ENCODE measurements at places on chromosomes 7 and 10.

- no peaks in the 10 kb centered on the region for H3K27me3 ChIP-seq
- H3K4me1 ChIP-seq: peaks cover 28% of the 10 kb centered on the region
- peaks cover 12% of the 10 kb centered on the region for H3K36me3 ChIP-seq
- H3K4me3 ChIP-seq: no peak overlapping the region
- no peak for DNase-seq
These were observed 69.7 kb upstream of the AQP1 start for GRCh38 chr7:30841801-30842541.

- H3K27me3 ChIP-seq: no peaks in the 10 kb centered on the region
- H3K4me1 ChIP-seq: peaks cover 15% of the 10 kb centered on the region
- no peak for DNase-seq
- H3K27ac ChIP-seq: no peak overlapping the region
- H3K36me3 ChIP-seq: no peaks in the 10 kb centered on the region
These were observed 6.3 kb downstream of the HECTD2 start for GRCh38 chr10:91416339-91416855.

- DNase-seq: no peak
- no peaks in the 10 kb centered on the region for H3K27me3 ChIP-seq
- H3K4me1 ChIP-seq: peaks cover 6% of the 10 kb centered on the region
- H3K4me3 ChIP-seq: no peak overlapping the region
- peaks cover 38% of the 10 kb centered on the region for H3K36me3 ChIP-seq
These were observed 56.3 kb downstream of the CACUL1 start for GRCh38 chr10:118698421-118698820.

DNA sequence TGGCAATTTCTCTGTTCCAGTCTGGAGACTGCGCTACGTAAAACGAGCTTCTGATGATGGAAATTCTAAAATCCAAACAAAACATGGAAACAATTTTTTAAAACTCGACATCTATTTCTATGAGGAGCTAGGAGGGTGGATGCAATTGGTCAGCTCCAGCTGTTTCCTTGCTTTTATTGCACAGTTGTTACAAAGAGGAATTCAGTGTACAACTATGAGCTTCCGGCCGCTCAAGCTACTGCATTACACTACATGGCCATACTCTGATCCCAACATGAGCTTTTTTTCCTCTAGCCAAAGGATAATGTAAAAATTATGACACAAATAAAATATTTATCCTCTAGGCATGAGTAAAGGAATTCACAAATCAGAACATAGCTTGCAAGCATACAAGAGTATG lies 403.1 kb upstream of the C7orf33 start:
- peaks cover 9% of the 10 kb centered on the region for H3K4me1 ChIP-seq
- no peaks in the 10 kb centered on the region for H3K36me3 ChIP-seq
- peaks cover 8% of the 10 kb centered on the region for H3K27me3 ChIP-seq
- H3K4me3 ChIP-seq: no peak overlapping the region
- DNase-seq: no peak
- H3K27ac ChIP-seq: no peak overlapping the region

DNA sequence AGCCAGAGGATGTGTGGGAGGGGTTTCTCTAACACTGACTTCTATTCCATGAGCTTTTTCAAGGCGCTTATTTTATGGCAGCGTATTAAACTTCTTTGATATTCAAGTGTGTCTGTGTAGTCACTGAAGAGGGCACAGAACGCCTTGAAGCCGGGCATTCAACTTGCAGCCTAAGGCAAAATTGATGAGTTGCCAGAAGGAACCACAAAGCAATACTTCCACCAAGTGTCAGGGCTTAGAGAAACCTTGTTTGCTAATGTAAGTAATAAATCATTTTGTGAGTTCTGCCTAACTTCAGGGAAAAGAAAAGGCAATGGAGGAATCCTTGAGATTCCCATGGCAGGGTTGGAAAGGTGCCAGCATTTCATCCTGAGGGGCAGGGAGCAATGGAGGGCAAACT lies 163.8 kb downstream of the LCOR start:
- peaks cover 23% of the 10 kb centered on the region for H3K4me1 ChIP-seq
- DNase-seq: no peak
- peak overlapping the region; percentile 43 for H3K27ac ChIP-seq
- no peaks in the 10 kb centered on the region for H3K36me3 ChIP-seq
- no peak overlapping the region for H3K4me3 ChIP-seq

GRCh38 chr10:67819768-67820204 lies 18.2 kb downstream of the DNAJC12 start:
- H3K4me1 ChIP-seq: no peaks in the 10 kb centered on the region
- H3K27ac ChIP-seq: no peak overlapping the region
- DNase-seq: no peak
- no peak overlapping the region for H3K4me3 ChIP-seq
- no peaks in the 10 kb centered on the region for H3K27me3 ChIP-seq
- no peaks in the 10 kb centered on the region for H3K36me3 ChIP-seq

DNA sequence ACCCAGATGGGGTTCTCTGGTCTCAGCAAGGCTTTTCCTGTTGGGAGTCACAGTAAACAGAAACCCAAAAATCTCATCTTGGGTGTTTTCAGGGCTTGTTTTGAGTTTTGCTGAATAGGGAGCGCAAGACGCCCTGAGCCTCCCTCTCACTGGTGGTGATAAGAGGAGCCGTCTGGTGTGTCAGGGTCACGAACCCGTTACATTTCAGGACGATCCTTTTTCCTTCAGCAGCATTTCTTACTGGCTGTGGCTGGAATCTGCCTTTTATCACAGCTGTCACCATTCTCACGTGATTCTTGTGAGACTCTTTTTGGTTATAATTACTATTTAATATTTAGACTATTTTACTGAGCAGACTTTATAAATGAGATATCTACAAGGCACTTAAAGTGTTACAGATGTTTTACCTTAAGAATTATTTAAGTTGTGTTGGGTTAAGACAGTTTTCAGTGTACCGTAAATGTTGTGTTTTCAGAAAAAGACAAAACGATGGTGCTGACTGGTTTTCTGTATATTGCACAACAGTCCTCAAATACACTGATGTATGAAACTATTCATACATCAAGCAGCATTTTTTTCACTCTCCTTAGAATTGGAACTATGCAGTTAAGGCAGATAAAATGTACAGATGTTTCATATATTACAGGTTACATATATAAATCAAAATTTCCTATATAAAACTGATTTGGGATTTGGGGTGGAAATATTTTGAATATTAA lies 2.2 kb upstream of the GET4 start:
- peak overlapping the region; percentile 95 for H3K27ac ChIP-seq
- H3K27me3 ChIP-seq: no peaks in the 10 kb centered on the region
- no peak for DNase-seq
- peaks cover 26% of the 10 kb centered on the region for H3K36me3 ChIP-seq

GRCh38 chr7:47801423-47801822 lies 146.8 kb downstream of the PKD1L1 start:
- H3K27ac ChIP-seq: no peak overlapping the region
- H3K27me3 ChIP-seq: no peaks in the 10 kb centered on the region
- H3K36me3 ChIP-seq: no peaks in the 10 kb centered on the region
- no peak overlapping the region for H3K4me3 ChIP-seq
- DNase-seq: no peak

GRCh38 chr10:2925631-2926030 lies 141.7 kb upstream of the PFKP start:
- peaks cover 61% of the 10 kb centered on the region for H3K27me3 ChIP-seq
- H3K4me1 ChIP-seq: peaks cover 4% of the 10 kb centered on the region
- no peak for DNase-seq
- H3K36me3 ChIP-seq: no peaks in the 10 kb centered on the region
- H3K27ac ChIP-seq: no peak overlapping the region
- H3K4me3 ChIP-seq: no peak overlapping the region

DNA sequence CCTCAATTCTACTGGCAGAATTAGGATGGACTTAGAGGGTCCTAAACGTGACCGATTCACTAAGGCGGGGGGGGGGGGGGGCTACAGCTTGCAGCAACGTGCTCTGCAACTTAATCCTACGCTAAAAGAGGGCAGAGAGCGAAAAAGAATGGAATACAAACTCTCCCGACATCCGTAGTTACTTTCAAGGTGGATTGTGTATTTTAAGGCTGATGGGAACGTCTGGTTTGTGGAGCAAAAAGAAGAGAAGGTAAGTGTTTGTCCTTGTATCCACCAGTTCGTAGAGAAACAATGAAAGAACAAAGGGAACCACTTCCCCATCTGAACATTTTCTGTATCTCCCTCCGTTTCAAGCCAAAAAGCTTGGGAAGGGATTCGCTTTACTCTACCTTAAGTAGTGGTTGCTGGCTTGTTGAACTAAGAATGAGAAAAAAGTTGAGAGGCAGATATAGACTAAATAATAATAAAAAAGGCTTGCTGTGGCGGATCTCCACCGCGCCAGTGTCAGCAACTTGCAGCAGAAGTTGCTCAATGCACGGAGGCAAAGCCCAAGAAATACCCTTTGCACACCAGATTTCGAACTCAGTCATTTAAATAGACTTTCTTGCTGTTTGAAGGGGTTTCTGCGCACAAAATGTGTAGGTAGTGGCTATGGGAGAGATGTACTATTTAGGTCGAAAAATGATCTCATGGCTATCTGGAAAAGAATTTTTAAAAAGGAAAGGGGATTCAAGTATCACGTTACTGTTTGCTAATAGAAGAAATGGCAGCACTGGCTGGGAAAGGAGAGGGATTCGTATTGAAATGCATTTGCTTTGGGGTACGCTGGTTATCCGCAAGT lies 736 bp downstream of the SKIDA1 start:
- peak overlapping the region; percentile 70 for H3K4me3 ChIP-seq
- H3K27me3 ChIP-seq: no peaks in the 10 kb centered on the region
- H3K4me1 ChIP-seq: peaks cover 78% of the 10 kb centered on the region
- no peaks in the 10 kb centered on the region for H3K36me3 ChIP-seq
- no peak for DNase-seq
- peak overlapping the region; percentile 98 for H3K27ac ChIP-seq

- no peaks in the 10 kb centered on the region for H3K27me3 ChIP-seq
- DNase-seq: no peak
- no peak overlapping the region for H3K4me3 ChIP-seq
- H3K27ac ChIP-seq: no peak overlapping the region
- no peaks in the 10 kb centered on the region for H3K36me3 ChIP-seq
These were observed 95.1 kb downstream of the EGFR start for GRCh38 chr7:55113760-55114540.

- H3K36me3 ChIP-seq: peaks cover 34% of the 10 kb centered on the region
- no peaks in the 10 kb centered on the region for H3K4me1 ChIP-seq
- no peak overlapping the region for H3K27ac ChIP-seq
- H3K4me3 ChIP-seq: no peak overlapping the region
These were observed 122.2 kb upstream of the AMPH start for GRCh38 chr7:38753347-38753746.

GRCh38 chr7:133275446-133276095 lies 22.7 kb downstream of the EXOC4 start:
- no peak for DNase-seq
- H3K27me3 ChIP-seq: no peaks in the 10 kb centered on the region
- H3K4me3 ChIP-seq: no peak overlapping the region
- H3K4me1 ChIP-seq: peaks cover 13% of the 10 kb centered on the region
- H3K27ac ChIP-seq: no peak overlapping the region
- H3K36me3 ChIP-seq: peaks cover 31% of the 10 kb centered on the region

DNA sequence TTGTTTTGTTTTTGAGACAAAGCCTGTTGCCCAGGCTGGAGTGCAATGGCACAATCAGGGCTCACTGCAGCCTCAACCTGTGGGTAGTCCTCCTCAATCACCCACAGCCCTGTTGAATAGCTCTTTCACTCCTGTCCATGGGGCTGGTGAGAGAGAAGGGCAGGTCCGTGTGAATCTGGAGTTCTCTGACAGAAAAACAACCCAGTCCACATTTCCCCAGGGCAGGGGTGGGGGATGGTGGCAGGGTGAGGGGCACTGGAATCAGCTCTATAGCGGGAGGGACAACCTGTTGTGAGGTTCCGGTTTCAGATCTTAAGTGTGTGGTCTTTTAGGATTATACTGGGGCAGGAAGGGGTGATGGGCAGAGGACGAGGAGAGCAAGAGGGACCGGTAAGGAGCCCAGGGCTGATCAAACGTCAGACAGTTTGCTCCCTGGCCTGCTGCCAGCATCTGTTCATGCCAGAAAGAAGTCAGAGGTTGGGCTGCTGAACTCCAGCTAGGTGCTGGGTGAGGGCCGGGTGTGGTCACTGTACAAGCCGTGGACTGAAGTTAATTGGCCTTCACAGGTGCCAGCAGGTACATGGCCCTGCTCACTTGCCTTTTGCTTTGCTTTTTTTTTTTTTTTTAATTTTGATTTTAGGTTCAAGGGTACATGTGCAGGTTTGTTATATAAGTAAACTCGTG lies 33.2 kb upstream of the MKRN1 start:
- peak overlapping the region; percentile 50 for H3K27ac ChIP-seq
- H3K4me1 ChIP-seq: peaks cover 11% of the 10 kb centered on the region
- H3K4me3 ChIP-seq: no peak overlapping the region
- H3K36me3 ChIP-seq: peaks cover under 1% of the 10 kb centered on the region
- peak; percentile 43 for DNase-seq
- no peaks in the 10 kb centered on the region for H3K27me3 ChIP-seq

- H3K4me3 ChIP-seq: no peak overlapping the region
- no peak overlapping the region for H3K27ac ChIP-seq
- DNase-seq: no peak
- no peaks in the 10 kb centered on the region for H3K36me3 ChIP-seq
These were observed 90.1 kb downstream of the FAM53B start for GRCh38 chr10:124653811-124654651.

- no peaks in the 10 kb centered on the region for H3K36me3 ChIP-seq
- H3K27ac ChIP-seq: no peak overlapping the region
- H3K4me1 ChIP-seq: peaks cover 2% of the 10 kb centered on the region
- no peaks in the 10 kb centered on the region for H3K27me3 ChIP-seq
These were observed 20.7 kb downstream of the LRRC4 start for GRCh38 chr7:128010391-128011127.

DNA sequence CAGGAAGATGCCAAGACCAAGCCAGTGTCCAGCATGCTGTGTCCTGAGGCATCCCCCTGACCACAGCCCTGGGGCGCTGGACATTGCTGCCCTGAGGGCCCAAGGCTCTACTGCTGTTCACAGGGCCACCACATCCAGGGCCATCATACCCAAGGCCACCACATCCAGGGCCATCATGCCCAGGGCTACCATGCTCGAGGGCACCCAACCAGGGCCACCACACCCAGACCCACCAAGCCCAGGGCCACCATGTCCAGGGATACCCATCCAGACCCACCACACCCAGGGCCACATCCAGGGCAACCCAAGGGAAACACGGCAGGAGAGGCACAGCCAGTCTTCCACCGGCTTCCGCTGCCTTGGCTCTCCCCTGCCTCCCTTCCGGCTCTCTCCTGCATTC lies 17.1 kb downstream of the STK32C start:
- no peak for DNase-seq
- H3K36me3 ChIP-seq: no peaks in the 10 kb centered on the region
- no peak overlapping the region for H3K27ac ChIP-seq

DNA sequence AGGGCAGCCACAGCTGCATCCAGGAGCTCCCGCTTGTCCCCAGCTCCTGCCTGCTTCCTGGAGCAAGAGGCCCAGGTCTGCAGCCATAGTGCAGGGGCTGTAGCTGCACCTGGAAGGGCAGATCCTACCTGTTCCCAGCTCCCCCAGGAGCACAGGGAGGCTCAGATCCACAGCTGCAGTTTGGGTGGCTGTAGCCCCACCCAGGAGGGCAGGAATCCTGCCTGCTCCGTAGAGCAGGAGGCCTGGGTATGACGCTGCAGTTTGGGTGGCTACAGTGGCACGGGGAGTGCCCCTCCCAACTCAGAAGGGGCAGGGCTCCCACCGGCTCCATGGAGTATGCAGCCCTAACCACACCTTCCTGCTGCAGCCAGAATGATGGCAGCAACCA lies 26.7 kb upstream of the CDCA7L start:
- peaks cover 18% of the 10 kb centered on the region for H3K27me3 ChIP-seq
- no peak for DNase-seq
- peaks cover 3% of the 10 kb centered on the region for H3K4me1 ChIP-seq
- H3K36me3 ChIP-seq: no peaks in the 10 kb centered on the region
- no peak overlapping the region for H3K27ac ChIP-seq
